Naive thymus-derived CD8-positive, alpha-beta T cell (primary cell): ENCODE measurements at places on chromosomes 4 and X. TPM values are rescaled to one million over a fixed set of nuclear protein-coding genes. Genes with fewer than 3 reads are reported as not detected.

- peak; percentile 4 for DNase-seq
Observed at GRCh38 chrX:73127700-73128241, 48.5 kb upstream of the PABPC1L2A start.

The MAGEC2 gene
- not detected for total RNA-seq

The STK26 gene
- 57.6 TPM for total RNA-seq

- no peak for DNase-seq
Observed at GRCh38 chrX:39574178-39574577, 523.6 kb downstream of the BCOR start.

- no peak for DNase-seq
Observed at GRCh38 chr4:37562592-37562991, 123.6 kb downstream of the RELL1 start.

GRCh38 chrX:130771230-130771629 is 131.8 kb downstream of the ENOX2 start:
- DNase-seq: no peak
